ENCODE measurements at places on chromosomes 3 and 15.

DNA sequence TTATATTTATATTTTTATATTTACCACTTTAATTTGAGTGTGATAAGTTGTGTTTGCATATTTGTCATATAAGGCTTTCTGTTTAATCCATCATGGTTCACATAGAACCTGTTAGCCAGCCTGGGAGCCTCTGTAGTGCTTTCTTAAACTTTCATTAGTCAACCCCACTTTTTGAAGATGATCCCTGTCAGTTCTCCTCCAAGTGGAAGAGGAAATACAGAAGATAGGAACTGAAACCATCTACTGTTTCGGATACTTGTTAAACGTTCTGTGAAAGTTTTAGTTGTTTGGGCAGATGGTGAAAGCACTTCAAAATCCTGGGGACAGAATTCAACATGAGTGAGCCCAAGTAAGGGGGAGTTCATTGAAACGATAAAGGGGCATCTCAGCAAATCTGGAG lies 4.6 kb upstream of the SAMMSON start:
- H3K27ac ChIP-seq: no peak overlapping the region
- H3K4me3 ChIP-seq: no peak overlapping the region
- no peaks in the 10 kb centered on the region for H3K27me3 ChIP-seq
- no peaks in the 10 kb centered on the region for H3K36me3 ChIP-seq

DNA sequence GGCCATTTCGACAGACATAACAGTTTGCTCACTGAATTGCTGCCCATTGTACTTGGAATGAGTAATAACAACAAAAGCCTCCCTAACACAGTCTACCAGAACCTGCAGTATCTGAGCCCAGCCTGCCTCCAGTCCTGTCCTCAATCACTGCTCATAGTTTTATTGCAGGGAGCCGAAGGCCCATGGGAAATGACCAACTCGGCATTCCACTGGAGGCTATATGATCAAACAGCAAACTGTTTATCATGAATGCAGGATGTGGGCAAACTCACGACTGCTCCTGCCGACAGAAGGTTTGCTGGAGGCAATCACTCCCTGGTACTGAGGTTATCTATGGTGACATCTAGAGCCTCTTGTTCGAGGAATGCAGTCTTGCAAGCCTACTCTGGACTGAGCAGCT lies 46.3 kb downstream of the LSM3 start:
- H3K27me3 ChIP-seq: peaks cover 26% of the 10 kb centered on the region
- H3K4me1 ChIP-seq: no peaks in the 10 kb centered on the region
- H3K36me3 ChIP-seq: no peaks in the 10 kb centered on the region

DNA sequence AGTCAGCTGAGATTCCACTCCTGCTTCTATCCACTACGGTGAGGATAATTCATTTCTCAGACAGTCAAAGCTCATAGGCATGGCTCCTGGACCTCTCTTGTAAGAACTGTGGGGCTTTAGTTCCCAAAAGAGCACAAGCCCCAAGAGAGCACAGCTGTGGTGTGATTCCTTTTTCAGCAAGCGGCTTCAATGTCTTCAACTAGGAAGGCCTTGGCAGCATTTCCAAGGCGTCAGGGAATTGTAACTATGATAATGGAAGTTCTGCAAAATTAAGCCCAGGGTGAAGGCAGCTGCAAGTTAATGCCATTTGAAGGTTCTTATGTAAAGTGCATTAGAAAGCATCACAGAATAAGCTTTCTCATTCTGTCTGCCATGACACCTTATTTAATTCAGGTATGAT lies 657.1 kb downstream of the GRM7 start:
- no peaks in the 10 kb centered on the region for H3K36me3 ChIP-seq
- no peak overlapping the region for H3K27ac ChIP-seq
- no peaks in the 10 kb centered on the region for H3K4me1 ChIP-seq
- no peak overlapping the region for H3K4me3 ChIP-seq
- DNase-seq: no peak
- H3K27me3 ChIP-seq: no peaks in the 10 kb centered on the region

- no peaks in the 10 kb centered on the region for H3K36me3 ChIP-seq
- no peak for DNase-seq
- peaks cover 11% of the 10 kb centered on the region for H3K4me1 ChIP-seq
- H3K27ac ChIP-seq: no peak overlapping the region
- peaks cover 9% of the 10 kb centered on the region for H3K27me3 ChIP-seq
Observed at GRCh38 chr15:86317384-86317740, 237.7 kb downstream of the AGBL1 start.

DNA sequence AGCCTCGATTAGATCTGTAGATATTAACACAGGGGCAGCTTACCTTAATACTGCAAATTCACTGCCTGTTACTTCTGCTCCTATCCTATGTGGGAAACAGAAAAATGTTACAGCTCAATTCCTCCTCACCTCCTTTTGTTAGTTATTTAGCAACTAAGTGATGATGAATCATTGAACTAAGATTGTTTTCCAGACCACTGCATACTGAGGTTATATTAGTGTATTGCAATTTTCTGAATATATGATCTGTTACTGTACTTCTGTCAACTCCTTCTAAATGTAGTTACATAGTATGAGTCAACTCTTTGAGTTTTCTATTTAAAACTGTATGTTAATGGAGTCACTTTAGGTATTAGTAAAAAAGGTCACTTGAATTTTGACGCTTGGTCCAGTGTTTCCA lies 331.5 kb upstream of the SLCO3A1 start:
- H3K36me3 ChIP-seq: no peaks in the 10 kb centered on the region
- H3K27ac ChIP-seq: no peak overlapping the region
- H3K4me3 ChIP-seq: no peak overlapping the region
- no peak for DNase-seq
- H3K4me1 ChIP-seq: no peaks in the 10 kb centered on the region

DNA sequence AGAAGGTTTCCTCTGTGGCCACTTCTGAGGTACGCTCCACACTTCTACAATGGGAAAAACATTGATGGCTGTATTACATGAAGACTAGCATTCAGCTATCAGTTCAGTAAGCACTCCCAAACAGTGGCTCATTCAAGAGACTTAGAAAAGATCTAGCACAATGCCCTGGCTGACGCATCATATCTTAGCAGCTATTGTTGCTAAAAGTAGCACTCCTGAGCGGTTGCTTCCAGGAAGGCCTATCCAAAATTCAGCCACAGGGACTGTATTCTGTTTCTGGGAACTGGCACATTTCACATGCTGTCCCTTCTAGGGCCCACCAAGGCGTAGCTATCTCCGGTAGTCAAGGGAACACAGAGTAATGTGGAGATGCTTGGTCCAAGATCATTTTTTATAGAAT lies 21.2 kb upstream of the SPRED1 start:
- H3K27me3 ChIP-seq: peaks cover 6% of the 10 kb centered on the region
- no peaks in the 10 kb centered on the region for H3K36me3 ChIP-seq
- no peak overlapping the region for H3K27ac ChIP-seq
- H3K4me1 ChIP-seq: no peaks in the 10 kb centered on the region
- DNase-seq: no peak

DNA sequence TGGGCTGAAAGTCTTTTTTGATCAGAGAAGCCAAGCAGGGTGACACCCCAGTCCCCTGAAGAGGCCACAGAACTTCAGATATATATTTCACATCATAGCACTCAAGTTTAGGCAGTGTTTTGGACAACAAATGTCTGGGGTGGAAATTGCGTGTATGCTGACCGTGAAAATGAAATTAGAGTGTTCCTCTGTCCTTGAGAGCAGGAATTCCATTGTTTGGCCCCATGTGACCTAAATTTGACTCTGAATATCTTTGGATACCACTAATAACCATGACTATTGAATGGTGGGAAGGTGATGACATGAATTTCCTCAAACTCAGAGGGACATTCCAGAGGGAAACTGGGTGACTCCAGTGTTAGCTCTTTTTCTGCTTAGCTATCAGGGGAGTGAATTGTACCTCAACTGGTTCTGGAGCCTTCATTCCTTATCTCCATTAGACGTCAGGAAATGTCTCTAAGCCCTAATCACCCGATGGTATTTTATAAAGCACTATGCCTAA lies 263.5 kb upstream of the RASGRP1 start:
- peaks cover 2% of the 10 kb centered on the region for H3K4me1 ChIP-seq
- H3K4me3 ChIP-seq: no peak overlapping the region
- H3K27ac ChIP-seq: no peak overlapping the region

GRCh38 chr15:90644952-90645725 lies 72.0 kb upstream of the BLM start:
- DNase-seq: no peak
- H3K36me3 ChIP-seq: peaks cover 38% of the 10 kb centered on the region
- H3K27ac ChIP-seq: peak overlapping the region; percentile 62
- peaks cover 24% of the 10 kb centered on the region for H3K4me1 ChIP-seq
- H3K27me3 ChIP-seq: no peaks in the 10 kb centered on the region

All from activated T-helper 2 cell treated with anti-CD3 and anti-CD28 coated beads, Interferon-gamma antibody, Interleukin-2, Interleukin-4, amounts not matched to agents 10 μg/mL and 5 μg/mL and 100 μg/mL, durations not matched to agents 14 hours and 24 hours and 36 hours (primary cell).